ENCODE measurements at places on chromosomes 3 and 15.

DNA sequence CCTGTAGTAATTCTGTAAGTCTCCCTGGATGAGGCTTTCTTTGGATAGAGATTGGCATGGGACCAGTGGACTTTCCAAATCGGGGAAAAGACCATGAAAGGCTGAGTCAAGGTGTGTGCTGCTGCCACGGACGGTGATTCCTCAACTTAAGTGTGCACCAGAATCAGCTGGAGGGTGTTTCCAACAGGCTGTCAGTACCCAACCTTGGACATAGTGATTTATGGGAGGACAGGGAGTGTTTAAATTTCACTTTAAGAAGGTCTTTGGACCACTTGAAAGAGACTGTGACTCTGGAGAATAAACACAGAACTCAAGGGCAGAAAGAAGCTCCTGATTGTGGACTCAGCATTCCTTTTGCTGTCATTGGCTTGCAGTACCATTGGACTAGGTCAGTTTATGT is 20.4 kb upstream of the CHST2 start:
- no peak for DNase-seq

DNA sequence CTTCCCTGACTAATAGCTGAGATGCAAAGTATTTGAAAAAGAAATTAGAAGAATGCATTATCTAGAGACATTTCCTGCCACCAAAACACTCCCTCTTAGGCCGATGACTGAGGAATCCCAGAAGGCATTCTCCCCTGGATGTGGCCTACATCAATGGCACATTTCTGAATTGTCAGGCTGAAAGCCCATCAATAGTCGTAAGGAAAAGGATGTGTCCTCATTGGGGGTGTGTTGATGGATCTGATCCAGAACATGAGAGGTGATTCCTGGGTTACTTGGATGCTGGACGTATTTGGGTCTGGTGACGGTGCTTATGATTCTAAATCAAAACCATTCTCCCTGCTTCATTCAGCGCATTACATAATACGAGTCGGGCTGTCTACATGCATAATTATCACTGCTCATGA is 216.9 kb upstream of the CDIN1 start:
- DNase-seq, result no peak

- DNase-seq, result peak; percentile 81
Measured at GRCh38 chr3:135329479-135329878, 534.4 kb downstream of the EPHB1 start.

GRCh38 chr3:43755516-43756200 is 64.9 kb downstream of the ABHD5 start:
- no peak for DNase-seq

DNA sequence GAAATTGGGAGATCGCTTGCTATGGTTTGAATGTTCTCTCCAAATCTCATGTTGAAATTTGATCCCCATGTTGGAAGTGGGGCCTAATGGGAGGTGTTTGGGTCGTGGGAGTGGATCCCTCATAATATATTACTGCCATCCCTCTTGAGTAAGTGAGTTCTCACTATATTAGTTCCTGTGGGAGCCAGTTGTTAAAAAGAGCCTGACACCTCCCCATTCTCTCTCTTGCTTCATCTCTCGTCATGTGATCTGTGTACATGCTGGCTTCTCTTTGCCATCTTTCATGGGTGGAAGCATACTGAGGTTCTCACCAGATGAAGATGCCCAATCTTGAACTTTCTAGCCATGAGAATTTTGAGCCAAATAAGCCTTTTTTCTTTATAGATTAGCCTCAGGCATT is 43.0 kb upstream of the IL20RB start:
- no peak for DNase-seq

- DNase-seq, result no peak
Measured at GRCh38 chr3:28612232-28612631, 263.6 kb upstream of the AZI2 start.
